ENCODE measurements at places on chromosomes 12 and 14.

DNA sequence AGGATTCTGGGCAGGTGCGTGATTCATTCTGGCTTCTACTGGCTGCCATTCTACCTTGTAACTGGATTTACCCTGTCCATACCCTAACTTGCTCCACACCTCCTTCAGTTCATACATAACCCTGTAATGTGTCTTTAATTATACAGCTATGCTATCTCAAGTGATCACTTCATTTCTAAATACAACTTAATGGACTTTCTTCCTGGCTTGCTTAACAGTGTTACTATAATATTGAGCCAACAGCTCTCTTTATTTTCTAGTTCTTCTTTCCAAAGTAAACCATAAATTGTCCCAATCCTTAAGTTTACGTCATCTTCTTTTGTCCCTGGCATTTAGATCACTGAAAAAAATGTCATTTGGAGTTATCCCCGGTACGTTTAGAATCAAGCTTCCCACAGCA is 75.9 kb upstream of the KCNJ8 start:
- no peak for DNase-seq

DNA sequence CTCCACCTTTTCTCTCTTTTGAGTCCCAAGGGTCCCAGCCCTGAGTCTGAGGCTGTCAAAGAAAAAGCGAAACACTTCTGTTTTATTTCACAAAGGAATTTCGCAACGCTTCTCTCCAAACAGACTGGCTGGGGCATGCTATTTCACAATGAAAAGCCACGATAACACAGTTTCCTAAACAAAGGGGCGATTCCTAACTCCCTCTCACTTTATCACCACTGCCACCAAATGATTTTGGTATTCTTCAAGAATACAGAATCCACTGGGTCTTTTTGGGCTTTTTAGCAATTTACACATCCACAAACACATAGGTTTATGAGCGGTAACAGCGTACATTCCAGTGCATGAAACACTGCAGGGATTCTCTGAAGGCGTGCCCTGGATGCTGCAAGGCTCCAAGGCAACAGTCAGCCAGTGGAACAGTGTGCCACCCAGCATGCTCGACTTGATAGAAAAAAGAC is 161.2 kb downstream of the DAD1 start:
- DNase-seq = no peak

GRCh38 chr14:89491711-89492381 is 74.8 kb upstream of the FOXN3 start:
- DNase-seq = no peak

DNA sequence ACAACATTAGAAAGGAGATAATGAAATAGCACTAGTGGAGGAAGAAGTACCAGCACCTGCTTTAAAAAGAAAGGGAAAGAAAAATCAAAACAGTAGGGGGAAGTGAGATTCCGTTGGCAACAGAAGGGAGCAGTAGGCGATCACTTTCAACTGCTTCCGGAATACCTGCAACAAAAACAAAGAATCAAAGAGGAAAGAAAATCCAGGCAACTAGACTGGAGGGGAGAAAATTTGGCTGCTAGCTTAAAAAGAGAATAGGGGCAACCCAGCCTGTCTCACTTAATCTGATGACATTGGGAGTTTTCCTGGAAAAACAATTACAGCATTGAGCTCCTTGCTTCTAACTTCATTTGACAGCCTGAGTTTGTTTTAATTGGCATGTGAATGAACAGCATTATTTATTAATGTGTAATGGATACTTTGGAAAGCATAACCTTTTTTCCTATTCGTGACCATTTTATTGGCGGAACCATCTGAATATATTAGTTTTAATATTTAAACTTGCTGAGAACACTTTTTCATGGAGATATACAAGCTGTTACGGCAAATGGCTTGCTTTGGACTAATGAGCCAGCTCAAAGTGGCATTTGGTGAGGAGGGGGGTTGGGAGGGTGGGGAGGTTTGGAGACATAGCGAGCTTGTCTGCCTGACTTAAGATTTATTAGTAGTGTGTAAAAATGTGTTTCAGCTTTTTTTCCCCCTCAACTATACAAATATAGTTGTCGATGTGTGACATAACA is 2.5 kb upstream of the DACT1 start:
- DNase-seq = no peak

GRCh38 chr12:54984658-54985376 is at the start of gene TESPA1:
Gene TESPA1, minus strand, starts transcription at chr12:54984762. Its CDS starts 10,200 bp downstream, at chr12:54974562.
- DNase-seq = peak; percentile 72

DNA sequence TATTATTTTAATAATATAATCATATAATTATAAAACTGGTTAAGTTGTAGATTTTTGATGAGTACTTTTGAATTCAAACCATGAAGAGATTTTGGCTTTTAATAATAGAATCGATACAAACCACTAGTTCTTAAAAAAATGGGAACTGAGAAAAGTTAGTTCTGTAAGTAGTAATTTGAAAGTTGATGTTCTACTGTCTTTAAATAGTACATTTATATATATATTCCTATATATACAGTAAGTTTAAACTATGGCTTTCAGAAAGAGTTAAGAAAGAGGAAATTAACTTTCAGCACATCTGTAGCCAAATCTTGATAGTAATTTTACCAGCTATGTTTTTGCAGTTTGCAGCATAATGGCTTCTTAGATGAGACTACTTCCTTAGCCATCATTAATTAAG is 7.8 kb downstream of the LRRK2 start:
- no peak for DNase-seq

DNA sequence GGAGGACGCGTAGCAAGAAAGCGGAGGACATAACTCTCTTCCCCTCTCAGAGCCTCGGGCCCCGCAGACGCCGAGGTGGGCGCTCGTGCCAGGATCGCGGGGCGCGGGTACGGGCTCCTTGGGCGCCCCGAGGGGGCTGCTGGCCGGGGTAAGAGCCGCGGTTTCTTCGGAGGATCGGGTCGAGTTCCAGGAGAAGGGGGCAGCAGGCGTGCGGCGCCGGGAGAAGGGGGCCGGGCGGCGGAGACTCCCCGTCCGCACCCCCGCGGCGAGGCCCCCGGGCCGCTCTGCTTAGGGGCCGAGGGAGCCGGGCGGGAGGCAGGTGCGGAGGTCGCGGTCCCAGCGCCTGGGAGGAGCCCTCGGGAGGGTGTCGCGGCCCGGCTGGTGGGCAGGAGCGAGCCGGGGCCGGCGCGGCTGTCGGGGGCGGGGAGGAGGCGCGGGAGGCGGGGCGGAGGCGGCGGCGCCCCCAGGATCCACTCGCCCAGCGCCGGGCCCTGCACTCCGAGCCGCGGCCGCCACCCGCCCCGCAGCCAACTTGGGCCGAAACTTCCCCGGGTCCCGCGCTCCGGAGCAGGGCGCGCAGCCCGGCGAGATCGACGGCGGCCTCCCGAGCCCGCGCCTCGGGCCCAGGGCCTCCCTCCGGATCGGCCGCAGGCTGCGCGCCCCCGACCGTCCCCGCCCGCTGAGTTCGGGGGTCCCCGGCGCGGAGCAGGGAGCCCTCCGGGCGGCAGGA is 64.4 kb downstream of the FBXL14 start:
- DNase-seq = no peak

- DNase-seq = no peak
Observed at GRCh38 chr14:77761205-77761931, 412 bp upstream of the SNW1 start.

GRCh38 chr12:91009319-91009950 is 4.7 kb upstream of the EPYC start:
- no peak for DNase-seq

DNA sequence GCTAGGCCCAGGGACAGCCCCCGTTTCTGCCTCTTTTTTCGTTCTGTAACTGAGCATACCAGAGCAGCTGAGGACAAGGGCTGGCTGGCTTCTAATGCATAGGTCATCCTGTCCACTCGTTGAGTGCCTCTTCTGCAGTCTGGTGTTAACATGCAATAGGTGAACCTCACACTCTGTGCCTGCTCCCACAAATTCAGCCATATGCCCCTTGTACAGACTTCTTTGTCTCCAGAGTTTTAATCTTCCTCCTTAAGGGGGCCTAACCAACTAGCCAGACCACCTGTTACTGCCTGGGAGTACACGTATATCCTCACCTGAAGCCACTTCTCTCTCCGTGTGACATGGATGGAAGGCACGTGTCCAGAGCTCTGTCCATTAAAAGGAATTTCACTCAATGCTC is 111.1 kb downstream of the SLC15A4 start:
- DNase-seq = no peak

GRCh38 chr12:132443091-132443490 is 46.9 kb upstream of the FBRSL1 start:
- no peak for DNase-seq

DNA sequence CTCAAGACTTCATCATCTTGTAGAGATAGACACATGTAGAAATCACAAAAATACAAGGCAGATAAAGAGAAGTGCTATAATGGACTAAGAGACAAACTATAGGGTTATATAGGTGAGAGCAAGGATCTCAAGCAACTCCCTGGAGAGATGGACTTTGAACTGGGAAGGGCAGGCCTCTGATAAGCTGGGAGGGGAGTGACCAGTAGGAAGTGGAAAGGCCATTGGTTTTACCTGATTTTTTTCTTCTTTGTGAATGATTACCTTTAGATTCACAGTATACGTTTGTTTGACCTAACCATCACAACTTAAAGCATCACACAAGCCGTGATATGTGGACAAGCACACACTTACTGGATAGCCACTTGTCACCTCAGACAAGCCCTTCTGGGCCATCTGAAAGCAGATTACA is 5.2 kb upstream of the TEP1 start:
- DNase-seq = no peak

DNA sequence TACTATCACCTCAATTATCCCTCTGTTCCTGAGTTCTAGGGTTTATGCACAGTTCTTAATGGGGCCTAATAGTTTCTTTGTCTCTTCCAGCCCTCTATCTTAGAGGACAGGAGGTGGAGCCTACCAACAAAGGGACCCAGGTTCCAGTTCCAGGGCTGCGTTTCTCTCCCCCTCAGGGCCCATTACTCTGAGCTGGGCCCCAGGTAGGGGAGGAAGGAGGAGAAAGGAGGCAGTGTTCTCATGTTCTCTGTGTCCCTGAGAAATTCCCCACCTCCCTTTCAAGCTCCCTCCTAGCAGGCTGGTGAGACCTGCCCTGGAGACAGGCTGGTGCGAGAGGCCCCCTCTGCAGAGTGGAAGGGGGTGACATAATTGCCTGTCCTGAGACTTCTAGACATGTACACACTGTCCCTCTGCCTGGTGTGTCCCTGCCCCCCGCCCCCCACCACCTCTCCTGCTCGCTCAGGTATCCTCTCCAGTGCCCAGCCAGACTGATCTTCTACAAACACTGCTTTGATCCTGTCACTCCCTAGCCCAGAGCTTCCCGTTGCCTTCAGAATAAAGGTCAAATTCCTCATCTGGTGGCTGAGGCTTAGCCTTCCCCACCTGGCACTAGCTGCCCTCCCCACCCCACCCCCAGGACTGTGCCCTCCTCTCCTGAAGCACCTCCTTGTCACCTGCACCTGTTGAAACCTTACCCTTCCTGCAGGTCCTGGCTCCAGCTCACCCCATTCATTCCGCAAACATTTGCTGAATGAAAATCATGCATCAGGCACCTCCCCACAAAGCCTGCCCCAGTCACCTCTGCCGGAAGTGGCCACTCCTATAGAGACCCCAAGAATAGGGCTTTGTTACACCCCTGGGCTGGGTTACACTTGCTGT is 21.1 kb upstream of the KRT8 start:
- DNase-seq = no peak
